ENCODE measurements at places on chromosomes 13 and 19.
A peak's percentile ranks its signal among the peaks of the same experiment; 100 is the strongest.

- peak; percentile 80 for DNase-seq
Observed at GRCh38 chr19:49876422-49877019, 634 bp downstream of the AKT1S1 start.

- no peak for DNase-seq
Observed at GRCh38 chr13:30786648-30787047, 51.3 kb downstream of the ALOX5AP start.

DNA sequence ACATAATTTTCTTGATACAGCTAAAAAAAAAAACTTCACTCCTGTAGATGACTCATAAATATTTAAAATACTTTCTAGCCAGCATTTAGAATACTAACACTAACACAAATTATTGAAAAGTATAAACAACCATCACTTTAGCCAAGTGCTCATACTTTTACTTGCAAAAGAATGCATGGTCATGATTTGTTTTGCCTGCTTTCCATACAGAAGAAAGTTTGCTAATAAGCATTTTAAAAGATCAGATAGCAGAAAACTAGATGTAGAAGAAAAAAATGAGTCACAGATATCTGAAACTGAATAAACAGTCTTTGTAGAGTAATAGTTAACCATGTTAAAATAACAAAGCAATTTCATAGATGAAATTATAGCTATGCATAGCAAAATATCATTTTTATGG, 2280.4 kb upstream of the PCDH20 start:
- DNase-seq = no peak

DNA sequence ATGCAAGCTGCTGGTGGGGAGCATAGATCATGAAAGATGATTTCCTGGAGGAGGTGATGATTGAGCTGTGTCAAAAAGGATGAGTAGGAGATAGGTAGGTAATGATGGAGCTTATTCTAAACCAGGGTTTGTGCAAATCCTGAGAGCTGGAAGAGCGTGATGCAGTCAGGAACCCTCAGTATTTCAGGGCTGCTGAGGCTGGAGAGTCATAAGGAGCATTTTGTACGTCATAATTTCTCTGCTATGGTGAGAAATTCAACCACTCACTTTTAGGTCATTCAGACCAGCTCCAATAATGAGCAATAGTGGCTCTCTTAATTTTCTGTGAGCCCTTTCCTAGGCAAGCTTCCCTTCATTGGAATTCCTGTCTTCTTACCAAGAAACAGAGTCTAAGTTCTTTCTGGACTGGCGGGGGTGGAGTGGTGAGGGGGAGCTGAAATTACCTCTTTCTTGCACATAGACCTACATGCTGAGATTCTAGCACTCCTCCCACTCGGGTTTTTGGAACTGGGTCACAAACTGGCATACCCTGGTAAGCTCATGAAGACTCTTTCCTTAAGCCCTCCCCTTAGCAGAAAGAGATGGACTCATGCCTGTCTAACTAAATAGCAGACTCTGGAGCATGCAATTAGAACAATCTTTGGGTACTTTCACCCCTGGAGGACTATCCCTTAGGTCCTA, 62.2 kb upstream of the MYCBP2 start:
- no peak for DNase-seq

GRCh38 chr13:112760435-112760834, 70.6 kb downstream of the ATP11A start:
- DNase-seq = no peak

DNA sequence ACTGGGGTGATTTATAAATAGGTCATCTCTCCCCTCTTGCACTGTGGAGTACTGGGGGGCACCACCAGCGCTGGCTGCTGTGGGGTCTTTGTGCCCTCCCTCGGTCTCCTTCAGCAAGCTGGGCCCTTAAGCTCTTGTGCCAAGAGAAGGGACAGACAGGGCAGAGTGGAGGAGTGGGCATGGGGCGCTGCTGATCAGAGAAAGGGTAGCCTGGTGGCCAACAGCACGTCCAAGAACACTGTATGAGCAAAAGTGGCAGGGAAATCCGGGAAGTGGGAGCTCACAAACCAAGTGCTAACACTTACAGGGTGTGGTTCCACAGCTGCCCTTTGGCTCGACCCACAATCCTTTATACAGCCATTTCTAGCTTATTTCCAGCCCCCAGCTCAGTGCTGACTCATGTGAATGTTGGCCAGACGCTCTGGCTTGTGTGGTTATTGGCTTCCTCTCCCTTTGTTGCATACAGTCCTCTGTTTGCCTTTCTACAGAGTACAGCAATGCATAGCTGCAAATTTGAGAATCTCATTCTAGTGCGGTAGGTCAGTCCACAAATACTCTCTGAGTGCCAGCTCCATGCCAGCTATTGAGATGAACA, 298.8 kb downstream of the SHISA2 start:
- DNase-seq = no peak

DNA sequence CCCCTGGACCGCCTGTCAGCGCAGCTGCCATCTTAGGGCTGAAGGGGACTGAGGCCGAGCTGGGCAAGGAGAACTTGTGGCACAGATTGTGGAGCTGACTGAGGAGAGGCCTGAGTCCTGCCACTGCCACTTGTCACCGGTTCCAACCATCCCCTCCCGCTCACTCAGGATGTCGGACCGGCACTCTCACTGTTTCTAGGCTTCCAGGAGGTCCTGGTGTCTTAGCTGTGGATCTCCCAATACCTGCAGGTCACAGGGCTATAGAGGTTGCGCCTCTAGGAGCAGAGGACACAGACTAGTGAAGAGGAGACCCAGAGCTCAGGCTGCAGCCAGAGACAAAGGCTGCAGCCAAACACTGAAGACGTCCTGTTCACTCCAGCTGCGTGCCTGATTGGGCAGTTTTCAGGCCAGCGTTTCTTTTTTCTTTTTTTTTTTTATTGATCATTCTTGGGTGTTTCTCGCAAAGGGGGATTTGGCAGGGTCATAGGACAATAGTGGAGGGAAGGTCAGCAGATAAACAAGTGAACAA, 15.3 kb upstream of the ZNF486 start:
- no peak for DNase-seq

- no peak for DNase-seq
Observed at GRCh38 chr19:10643968-10644259, 10.2 kb upstream of the ILF3 start.

DNA sequence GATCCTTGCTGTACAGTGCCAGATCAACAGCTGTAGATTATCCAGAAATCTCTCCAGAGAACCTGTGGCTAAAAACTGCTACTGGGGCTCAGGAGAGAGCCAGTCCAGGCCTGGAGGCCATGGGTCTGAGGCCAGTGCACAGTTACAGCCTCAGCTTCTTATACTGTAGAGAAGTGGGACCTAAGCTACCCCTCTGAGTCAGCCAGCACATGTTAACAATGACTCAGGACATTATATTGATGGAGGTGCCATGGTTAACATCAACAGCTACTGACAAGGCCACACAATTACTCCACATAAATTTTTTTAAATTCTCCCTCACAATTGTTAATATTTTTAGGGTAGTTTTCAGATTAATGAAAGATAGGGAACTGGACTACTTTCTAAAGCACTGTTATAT, 138.5 kb downstream of the RBM26 start:
- DNase-seq = no peak

GRCh38 chr13:51048166-51048461, 63.0 kb downstream of the C13orf42 start:
- DNase-seq = no peak

- peak; percentile 30 for DNase-seq
Observed at GRCh38 chr13:110869805-110870706, 44.8 kb downstream of the ANKRD10 start.

DNA sequence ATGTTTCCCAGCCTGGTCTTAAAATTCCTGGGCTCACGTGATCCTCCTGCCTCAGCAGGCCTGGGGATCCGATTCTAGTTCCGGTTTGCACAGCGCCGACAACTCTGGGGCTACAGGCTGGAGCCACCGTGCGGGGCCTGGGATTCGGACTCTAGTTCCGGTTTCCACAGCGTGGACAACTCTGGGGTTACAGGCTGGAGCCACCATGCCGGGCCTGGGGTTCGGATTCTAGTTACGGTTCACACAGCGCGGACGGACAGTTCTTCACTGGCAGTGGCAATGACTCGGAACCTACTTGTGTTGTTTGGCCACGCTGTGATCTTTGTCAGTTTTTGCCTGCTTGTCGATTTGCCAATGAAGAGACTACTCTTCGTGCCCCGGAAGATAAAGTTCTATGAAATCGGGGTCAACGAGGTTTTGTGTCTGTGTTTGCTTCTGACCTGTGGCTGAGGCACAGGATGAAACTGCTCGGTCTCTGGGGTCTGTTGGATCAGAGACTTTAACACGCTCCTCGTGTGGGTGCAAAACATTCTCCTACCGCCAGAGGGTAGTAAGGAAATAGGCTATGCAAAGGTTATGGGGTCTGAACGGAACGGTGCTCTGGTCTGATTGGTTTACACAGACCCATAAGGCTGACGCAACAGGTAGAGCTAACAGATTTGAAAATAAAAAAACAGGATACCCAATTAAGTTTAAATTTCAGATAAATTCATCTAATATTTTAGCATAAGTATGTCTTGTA, 12.1 kb upstream of the ZSCAN1 start:
- DNase-seq = peak; percentile 25

- DNase-seq = no peak
Observed at GRCh38 chr13:40477623-40478608, 188.5 kb downstream of the FOXO1 start.

GRCh38 chr19:18660939-18661670, 22.4 kb upstream of the CRTC1 start:
- no peak for DNase-seq

GRCh38 chr19:47863514-47863936, 4.5 kb downstream of the TPRX2 start:
- DNase-seq = peak; percentile 89

DNA sequence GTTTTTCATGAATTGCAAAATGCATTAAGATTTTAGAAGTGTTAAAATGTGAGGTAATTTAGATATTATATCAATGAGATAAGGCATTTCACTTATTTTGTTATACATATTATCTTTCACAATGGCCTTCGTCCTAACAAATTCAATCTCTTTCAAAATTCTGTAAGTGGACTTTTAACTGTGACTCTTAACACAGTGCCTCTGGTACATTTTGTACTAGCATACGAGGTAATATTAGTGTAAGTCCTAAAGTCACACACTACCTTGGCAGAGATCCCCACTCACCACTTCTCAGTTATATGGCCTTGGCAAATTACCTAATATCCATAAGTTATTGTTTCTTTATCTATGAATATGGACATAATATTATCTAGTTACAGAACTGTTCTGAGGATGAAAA, 101.3 kb upstream of the SLITRK6 start:
- no peak for DNase-seq

DNA sequence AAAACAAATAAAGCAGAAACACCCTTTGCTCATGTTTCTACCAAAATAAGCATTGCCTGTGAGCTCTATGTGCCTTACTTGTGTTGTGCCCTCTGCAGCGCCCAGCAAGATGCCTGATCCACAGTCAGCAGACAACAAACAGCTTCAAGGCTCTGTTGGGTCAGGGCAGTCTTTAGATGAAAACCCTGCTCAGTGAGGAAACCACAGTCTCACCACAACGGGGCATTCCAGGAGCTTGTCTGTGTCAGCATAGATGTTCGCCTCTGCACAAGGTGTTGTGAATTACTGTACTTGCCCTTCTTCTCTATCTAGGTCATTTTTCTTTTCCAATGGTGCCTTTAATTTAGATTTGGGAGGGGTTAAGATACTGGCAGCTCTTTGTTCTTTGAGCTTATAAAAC, 251.9 kb downstream of the COL4A1 start:
- no peak for DNase-seq

DNA sequence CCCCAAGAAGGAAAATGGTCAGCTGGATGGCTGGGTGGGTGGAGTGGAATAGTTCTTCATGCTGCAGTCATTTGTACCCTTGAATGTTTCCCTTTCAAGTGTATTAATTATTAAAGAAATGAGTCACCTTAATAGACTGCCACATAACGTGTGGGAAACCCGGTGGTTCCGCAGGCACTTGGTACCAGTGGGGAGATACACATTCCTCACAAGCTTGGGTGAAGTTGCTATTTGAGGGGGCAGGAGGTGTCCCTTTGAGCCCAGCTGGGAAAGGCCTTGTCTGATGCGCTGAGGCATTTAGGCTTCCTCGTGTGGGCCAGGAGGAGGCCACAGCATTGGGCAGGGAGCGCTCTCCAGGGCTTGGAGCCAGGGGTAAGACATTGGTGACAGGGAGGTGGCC, 57.7 kb downstream of the ATP8A2 start:
- no peak for DNase-seq

DNA sequence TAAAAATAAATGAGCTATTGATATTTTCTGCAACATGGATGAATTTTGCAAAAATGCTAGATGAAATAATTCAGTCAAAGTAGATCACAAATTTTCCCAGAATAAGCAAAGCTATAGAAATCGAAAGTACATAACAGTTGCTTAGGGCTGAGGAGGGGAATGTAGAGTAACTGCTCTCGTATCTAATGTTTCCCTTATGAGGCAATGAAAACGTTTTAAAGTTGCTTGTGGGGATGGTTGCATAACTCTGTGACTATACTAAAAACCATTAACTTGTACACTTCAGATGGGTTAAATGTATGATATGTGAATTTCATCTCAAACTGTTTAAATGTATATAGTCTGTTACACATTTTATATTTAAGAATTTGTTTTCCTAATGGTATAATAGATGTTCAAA, 231.7 kb downstream of the GGACT start:
- no peak for DNase-seq

DNA sequence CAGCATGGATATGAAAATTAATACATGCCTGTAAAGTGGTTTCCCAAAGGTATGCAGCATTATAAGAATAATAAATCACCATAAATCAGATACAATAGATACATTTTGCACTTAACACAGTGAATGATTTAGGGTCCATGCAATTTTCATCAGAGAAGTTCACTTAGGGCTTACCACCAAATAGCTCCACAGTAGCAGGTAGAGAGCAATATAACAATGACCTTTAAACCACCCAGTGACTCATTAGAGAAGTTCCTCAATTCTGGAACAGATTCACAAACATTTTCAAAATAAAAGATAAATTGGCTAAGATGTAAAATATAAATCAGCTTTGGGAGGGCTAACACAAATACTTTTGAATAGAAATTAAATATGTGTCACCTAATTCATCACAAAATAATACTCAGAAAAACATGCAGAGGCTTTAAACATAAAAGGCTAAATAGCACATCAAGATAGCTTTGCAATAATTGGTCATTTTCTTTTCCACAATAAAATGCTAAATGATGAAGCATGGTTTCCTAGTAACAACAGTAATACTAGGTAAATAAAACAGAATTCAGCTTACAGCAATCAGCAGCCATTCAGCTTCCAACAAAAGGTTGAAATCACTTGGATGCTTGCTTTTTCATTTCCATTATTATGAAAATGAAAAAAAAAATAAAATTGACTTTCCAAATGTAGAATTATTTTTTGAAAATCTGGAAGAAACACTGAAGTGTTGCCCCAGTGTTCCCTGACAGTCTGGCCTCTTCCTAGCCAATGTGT, 84.3 kb upstream of the NBEA start:
- no peak for DNase-seq
